ENCODE measurements at places on chromosomes 6 and 20. TPM values are rescaled to one million over a fixed set of nuclear protein-coding genes. Genes with fewer than 3 reads are reported as not detected.

DNA sequence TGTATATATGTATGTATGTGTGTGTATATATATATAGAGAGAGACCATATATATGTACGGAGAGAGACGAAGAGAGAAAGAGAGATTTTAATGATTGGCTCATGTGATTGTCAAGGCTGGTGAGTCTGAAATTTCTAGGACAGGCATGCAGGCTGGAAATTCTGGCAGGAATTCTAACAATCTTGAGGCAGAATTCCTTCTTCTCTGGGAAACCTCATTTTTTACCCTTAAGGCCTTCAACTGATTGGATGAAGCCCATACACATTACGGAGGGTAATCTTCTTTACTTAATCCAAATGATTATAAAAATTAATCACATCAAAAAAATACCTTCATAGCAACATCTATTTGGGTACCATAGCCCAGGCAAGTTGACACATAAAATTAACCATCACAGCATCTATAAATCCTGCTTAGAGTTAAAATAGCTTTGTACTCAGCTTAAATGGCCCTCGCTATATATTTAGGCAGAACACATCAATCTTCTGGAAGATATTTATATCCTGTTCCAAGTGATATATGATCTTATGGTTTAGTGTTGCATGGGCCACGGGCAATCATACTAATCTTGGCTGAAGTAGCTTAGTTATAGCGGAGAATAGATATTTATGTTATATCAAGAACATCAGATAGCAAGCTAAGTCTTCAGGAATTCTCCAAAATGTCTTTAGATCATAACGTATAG is 36.6 kb downstream of the ABRACL start:
- DNase-seq: no peak

DNA sequence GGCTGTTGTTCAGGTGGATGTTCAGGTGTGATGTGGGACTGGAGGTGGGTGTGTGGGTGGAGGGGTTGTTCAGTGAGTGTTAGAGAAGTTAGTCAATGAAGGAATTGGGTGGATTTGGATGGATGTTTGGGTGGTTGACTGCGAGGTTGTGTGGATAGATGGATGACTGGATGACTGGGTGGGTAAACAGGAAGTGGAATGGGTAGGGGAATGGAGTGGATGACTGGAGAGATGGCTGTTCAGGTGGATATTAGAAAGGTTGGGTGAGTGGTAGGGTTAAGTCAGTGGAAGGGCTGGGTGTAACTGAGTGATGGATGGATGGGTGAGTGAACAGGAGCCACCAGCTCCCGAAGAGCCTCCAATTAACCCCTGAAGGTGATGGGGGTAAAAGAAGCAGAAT is 27.9 kb downstream of the JPH2 start:
- no peak for DNase-seq

DNA sequence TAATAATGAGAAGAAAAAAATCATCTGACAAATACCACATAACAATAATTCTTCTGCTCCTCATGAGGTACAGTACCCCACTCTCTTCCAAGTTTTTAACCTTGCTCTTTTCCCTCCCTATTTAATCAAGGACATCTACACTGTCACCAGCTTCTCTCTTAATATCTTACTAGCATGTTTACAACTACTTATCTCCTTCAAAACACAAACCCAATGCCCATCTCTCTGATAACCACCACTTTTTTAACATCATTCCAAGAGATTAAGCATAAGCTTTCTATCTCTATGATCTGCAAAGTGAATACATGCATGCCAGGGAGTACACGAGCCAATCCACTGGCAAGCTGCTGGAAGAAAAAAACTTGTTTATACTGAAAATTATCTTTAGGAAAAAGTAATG is 10.3 kb downstream of the CEP85L start:
- DNase-seq: no peak

- no peak for DNase-seq
Observed at GRCh38 chr20:49831022-49831769, 18.6 kb downstream of the SLC9A8 start.

The SSTR4 gene
- total RNA-seq: not detected

- peak; percentile 32 for DNase-seq
Observed at GRCh38 chr20:56443654-56444540, 24.5 kb upstream of the RTF2 start.

The SCGN gene
- not detected for total RNA-seq

- DNase-seq: no peak
Observed at GRCh38 chr6:81831274-81831673, 78.8 kb upstream of the TENT5A start.

The SAMD10 gene
- total RNA-seq: 4.3 TPM

GRCh38 chr20:59231124-59231804 is 67.6 kb downstream of the ZNF831 start:
- DNase-seq: no peak

DNA sequence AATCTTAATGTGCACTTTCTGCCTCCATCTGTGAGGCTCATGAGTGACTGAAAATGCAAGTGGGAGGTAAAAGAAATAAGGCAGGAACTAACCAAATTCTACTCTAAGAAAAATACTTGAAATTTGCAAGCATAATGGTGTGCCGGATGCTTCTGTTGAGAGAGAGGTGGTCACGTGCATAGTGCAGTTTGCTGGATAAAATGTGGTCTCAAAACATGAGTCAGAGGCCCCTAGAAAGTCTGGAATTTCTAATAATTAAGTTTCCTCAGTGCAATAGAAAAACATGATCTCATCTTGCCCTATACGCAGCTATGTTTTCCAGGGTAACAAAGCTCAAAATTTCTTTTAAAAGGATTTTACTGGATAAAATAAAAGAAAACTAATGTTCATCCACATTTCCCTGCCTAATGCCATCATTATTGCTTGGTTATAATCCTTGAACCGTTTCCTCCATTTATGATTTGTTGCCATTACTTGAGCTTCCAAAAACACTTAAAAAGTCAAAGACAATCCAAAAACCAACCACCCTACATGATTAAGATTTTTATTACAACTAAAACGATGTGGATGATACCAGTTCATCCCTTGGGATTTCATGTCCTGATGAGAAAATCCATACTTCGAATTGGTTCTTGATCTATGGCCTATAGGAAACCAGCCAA is 351.7 kb upstream of the ARID1B start:
- peak; percentile 93 for DNase-seq

GRCh38 chr6:32068867-32069266 is 30.7 kb downstream of the CYP21A2 start:
- DNase-seq: no peak

DNA sequence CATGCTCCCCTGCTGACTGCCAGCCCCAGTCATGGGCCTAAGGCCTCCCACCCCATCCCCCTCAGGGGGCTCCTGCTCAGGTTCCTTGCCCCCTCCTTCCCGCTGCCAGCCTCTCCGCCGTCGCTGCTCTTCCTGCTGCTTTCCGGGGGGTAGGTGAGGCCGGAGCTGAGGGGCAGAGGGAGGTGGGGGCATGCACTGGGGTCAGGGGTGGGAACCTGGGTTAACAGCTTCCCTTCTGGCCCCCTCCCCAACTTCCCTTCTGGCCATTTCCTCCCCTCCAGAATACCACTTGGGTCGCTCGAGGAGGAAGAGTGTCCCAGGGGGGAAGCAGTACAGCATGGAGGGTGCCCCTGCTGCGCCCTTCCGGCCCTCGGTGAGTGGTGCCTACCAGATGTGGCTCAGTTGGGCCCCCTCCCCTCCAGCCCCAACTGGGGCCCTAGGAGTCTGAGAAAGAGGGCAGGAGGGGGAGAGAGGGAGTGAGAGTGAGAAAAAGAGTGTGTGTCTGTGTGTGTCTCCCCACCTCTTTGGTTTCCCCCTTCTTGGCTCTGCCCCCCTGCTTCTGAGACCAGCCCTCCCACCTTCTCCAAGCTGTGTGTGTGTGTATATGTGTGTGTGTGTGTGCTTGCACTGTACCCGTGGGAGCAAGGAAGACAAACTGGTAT is 12.1 kb downstream of the SYNGAP1 start:
- no peak for DNase-seq

- DNase-seq: no peak
Observed at GRCh38 chr6:137937834-137938233, 70.8 kb downstream of the TNFAIP3 start.

The ZNF76 gene
- total RNA-seq: 13.5 TPM

DNA sequence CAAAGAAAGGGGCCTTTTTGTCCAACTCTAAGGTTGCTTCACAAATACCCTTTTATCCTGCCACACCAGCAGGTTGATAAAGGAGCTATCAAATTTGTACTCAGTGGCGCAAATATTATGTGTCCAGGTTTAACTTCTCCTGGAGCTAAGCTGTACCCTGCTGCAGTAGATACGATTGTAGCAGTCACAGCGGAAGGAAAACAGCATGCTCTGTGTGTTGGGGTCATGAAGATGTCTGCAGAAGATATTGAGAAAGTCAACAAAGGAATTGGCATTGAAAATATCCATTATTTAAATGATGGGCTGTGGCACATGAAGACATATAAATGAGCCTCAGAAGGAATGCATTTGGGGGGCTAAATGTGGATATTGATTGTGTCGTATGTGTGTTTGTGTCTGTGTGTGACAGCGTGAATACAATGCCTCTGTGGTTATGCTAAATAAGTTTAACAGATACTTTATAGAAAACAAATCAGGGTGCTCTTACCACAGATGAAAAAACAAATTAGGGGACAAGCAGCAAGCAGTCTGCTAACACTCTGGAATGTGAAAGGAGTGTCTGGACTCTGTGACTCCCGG is 33.6 kb downstream of the HM13 start:
- no peak for DNase-seq

DNA sequence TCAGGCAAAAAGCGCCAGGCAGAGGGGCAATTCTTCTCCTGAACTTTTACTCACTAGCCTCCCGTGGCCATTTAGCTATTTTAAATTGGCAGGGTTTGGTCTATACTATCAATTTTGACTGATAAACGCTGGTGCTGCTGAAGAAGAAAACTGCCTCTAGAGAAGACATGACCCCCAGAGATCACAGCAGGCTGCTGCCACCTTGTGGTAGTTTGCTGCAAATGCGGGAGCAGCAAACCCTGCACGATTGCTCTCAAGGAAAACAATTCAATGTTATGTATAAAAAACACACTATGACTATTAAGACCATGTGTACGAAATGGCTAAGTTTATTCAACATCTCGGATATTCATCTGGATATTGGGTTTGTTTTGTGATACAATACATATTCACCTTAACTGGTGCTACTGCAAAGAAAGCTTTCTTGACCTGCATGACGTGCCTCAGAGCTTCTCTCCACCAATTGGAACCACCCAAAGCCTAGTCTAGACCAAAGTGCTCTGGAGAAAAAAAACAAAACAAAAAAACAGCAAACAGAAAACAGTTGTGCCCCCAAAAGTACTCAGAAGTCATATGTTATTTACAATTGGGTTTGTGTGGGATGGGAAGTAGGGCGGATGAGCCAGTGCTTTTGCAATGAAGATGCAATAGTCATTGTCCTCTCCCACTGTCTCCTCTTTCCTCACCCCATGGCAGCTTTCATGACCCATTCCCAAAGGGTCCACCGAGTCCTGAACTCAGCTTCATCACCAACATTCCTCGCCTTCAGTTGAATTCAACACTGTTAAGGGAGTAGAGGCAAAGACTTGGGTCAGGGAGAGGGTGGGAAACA is 19.6 kb upstream of the IL17F start:
- no peak for DNase-seq

GRCh38 chr6:70860920-70861319 is 95.9 kb downstream of the B3GAT2 start:
- no peak for DNase-seq

The RSPO3 gene
- total RNA-seq: 4.5 TPM

GRCh38 chr6:109795994-109796555 is 105.0 kb downstream of the FIG4 start:
- peak; percentile 37 for DNase-seq

The FGD2 gene
- total RNA-seq: not detected

GRCh38 chr20:5090191-5090590 is 29.6 kb downstream of the PCNA start:
- DNase-seq: no peak

DNA sequence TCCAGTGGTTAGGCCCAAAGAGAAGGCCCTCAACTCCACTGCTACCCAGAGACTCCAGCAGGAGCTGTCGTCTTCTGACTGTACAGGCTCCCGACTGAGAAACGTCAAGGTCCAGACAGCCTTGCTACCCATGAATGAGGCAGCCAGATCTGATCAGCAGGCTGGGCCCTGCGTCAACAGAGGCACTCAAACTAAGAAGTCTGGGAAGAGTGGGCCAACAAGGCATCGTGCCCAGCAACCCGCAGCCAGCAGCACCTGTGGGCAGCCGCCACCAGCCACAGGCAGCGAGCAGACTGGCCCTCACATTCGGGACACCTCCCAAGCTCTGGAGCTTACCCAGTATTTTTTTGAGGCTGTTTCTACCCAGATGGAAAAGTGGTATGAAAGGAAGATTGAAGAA is 8.1 kb downstream of the LYRM2 start:
- no peak for DNase-seq

- DNase-seq: no peak
Observed at GRCh38 chr20:17014217-17014616, 212.6 kb upstream of the PCSK2 start.

- DNase-seq: no peak
Observed at GRCh38 chr6:2737885-2738284, 12.8 kb downstream of the MYLK4 start.

DNA sequence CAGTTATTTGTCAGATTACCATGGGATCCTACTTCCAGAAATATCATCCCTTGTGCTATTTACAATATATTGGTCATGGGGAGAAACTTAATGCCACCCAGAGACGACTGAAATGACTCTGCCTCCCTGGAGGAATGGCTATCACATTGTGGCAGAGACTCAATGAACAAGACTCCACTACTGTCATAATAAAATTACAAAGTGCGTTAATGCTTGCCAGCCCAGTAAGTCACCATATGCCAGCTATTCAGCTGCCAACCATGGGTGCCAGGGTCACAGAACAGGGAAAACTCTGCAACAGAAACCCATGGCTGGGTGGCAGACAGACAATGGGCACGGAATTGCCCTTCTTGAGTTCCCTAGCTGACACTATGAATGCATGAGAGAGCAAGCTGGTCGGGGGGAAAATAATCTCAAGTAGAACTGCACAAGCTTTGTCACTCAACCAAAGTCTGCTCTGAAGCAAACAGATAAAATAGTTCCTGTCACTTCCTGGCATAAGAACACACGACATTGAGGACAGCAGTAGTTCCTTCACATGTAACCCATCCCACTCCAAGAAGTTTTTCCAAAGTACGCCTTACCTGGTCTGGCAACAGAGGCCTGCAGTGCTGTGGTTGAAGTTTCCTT is 32.1 kb downstream of the TP53INP2 start:
- DNase-seq: no peak

DNA sequence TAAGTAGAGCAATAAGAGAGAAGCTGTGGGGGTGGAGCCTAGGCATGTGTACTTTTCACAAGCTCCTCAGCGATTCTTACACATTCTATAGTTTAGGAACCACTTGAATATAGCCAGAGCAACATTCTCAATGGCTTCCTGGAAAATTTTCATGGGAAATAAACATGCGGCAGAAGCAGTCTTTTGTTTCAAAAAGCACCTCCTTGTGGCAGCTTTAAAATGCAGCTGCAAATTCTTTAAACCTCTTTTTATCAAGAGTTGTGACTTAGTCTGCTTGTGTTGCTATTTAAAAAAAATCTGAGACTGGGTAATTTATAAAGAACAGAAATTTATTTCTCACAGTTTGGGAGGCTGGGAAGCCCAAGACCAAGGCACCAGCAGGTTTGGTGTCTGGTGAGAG is 23.8 kb downstream of the NKX2-2 start:
- no peak for DNase-seq

The GABRR2 gene
- 0.34 TPM for total RNA-seq

Measured in astrocyte (in vitro differentiated cells and primary cell).